ENCODE measurements at places on chromosomes 4 and X.

GRCh38 chr4:170248576-170248975 lies 158.8 kb upstream of the AADAT start:
- no peak for DNase-seq

DNA sequence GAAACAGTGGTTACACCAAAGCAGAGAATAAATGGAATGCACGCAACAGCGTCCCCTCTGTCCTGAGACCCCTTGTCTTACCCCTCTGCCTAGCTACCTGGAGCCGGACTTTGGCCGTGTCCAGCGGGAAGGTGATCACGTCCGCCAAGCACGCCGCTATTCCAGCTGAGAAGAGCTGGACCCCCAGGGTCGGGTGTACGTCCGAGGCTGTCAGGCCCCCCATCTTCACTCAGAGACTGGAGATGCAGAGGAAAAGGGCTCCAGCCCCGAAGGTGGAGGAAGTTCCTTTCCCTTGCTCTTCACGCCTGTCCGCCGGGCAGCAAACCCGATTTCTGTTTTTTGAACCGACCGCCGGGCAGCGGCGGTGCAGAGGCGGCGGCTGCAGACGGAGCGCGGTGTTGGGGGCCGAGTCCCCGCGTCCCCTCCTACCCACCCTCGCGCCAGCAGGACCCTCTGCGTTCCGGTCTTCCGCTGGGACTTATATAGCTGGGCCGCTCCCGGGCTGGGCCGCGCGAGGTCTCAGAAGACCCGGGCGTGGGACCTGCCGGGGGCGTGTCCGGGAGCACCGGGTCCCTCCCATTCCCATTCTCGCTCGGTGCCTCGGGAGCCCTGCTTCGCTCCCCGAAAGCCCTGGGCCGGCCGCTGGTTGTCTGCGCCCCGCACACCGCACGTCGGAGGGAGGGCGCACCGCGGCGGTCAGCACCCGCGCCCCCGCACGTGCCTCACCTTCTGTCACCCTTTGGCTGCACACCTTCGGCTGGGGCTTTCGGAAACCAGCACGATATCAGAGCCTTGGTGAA lies at the start of gene UCP1:
TSS of gene UCP1 (minus strand) at position 455 of the 800 bp plus-strand sequence. CDS start at position 223, 232 bp downstream.
- no peak for DNase-seq

DNA sequence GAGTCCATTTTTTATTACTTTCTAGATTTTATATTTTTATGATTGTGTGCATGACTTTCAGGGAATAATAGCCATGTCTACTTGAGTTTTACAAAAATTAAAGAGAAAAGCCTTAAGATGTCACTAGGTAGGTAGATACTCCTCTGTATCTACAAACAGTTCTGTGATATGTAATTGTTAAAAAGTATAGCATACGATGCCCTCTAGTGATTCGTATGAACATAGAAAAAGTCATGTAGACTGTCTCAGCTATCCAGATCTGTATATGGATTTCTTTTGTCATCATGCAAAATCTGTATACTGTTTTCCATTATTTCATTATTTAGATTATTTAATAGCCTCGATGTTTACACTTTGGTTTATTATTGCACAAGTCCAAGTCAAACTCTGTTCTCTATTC lies 856.6 kb downstream of the CENPC start:
- no peak for DNase-seq

- DNase-seq, result no peak
Observed at GRCh38 chr4:78318126-78318525, 233.4 kb upstream of the ANXA3 start.

DNA sequence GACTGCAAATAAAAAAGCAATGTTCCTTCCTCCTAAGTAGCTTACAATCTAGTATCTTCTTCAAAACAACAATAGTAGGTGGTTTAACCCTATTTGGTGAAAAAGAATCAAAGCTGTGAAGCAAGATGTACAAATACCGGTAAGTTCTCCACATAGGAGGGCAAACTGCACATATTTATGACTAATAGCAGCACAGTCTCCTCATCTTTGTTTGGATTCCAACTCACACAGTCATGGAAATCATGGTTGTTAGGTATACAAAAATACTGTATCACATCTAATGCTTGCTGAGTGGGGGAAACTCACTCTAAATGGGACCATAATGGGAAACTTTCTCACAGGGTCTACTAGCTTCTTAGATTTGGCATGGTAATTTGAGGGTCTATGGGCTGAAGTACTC lies 597.2 kb downstream of the INPP4B start:
- DNase-seq, result no peak

All from RPMI8226 (cell line).